ENCODE measurements at places on chromosomes 2 and 18.
A peak's percentile ranks its signal among the peaks of the same experiment; 100 is the strongest.

- no peak overlapping the region for H3K27ac ChIP-seq
- no peaks in the 10 kb centered on the region for H3K4me1 ChIP-seq
- H3K27me3 ChIP-seq = no peaks in the 10 kb centered on the region
Measured at GRCh38 chr2:8441986-8442385, 239.9 kb upstream of the ID2 start.

- H3K27me3 ChIP-seq = no peaks in the 10 kb centered on the region
- H3K36me3 ChIP-seq = no peaks in the 10 kb centered on the region
- no peak overlapping the region for H3K4me3 ChIP-seq
- H3K27ac ChIP-seq = no peak overlapping the region
Measured at GRCh38 chr2:95057535-95058370, 32.2 kb downstream of the MAL start.

- no peaks in the 10 kb centered on the region for H3K27me3 ChIP-seq
- no peak for DNase-seq
- H3K27ac ChIP-seq = no peak overlapping the region
- no peak overlapping the region for H3K4me3 ChIP-seq
- no peaks in the 10 kb centered on the region for H3K36me3 ChIP-seq
Measured at GRCh38 chr2:11495844-11496681, 30.1 kb upstream of the E2F6 start.

GRCh38 chr2:74507926-74508520, 528 bp upstream of the PCGF1 start:
- H3K4me1 ChIP-seq = peaks cover 44% of the 10 kb centered on the region
- H3K36me3 ChIP-seq = peaks cover 21% of the 10 kb centered on the region
- DNase-seq = no peak
- H3K27ac ChIP-seq = peak overlapping the region; percentile 98
- peak overlapping the region; percentile 76 for H3K4me3 ChIP-seq

GRCh38 chr2:211463397-211463796, 907.0 kb downstream of the CPS1 start:
- H3K27me3 ChIP-seq = no peaks in the 10 kb centered on the region
- no peaks in the 10 kb centered on the region for H3K4me1 ChIP-seq
- no peak for DNase-seq
